CD4-positive, alpha-beta T cell treated with Interleukin-4 for 1 hour (primary cell): ENCODE measurements at places on chromosomes 3 and 15.

GRCh38 chr15:35168464-35168863 is 83.4 kb upstream of the NANOGP8 start:
- DNase-seq = no peak

- no peak for DNase-seq
These were observed 3.4 kb upstream of the HAPLN3 start for GRCh38 chr15:88898736-88899135.

- DNase-seq = no peak
These were observed 253.3 kb downstream of the TJP1 start for GRCh38 chr15:29568840-29569532.

- DNase-seq = no peak
These were observed 100.8 kb upstream of the SOX2 start for GRCh38 chr3:181610973-181611265.

- no peak for DNase-seq
These were observed 100.1 kb downstream of the IGF2BP2 start for GRCh38 chr3:185724761-185725160.

DNA sequence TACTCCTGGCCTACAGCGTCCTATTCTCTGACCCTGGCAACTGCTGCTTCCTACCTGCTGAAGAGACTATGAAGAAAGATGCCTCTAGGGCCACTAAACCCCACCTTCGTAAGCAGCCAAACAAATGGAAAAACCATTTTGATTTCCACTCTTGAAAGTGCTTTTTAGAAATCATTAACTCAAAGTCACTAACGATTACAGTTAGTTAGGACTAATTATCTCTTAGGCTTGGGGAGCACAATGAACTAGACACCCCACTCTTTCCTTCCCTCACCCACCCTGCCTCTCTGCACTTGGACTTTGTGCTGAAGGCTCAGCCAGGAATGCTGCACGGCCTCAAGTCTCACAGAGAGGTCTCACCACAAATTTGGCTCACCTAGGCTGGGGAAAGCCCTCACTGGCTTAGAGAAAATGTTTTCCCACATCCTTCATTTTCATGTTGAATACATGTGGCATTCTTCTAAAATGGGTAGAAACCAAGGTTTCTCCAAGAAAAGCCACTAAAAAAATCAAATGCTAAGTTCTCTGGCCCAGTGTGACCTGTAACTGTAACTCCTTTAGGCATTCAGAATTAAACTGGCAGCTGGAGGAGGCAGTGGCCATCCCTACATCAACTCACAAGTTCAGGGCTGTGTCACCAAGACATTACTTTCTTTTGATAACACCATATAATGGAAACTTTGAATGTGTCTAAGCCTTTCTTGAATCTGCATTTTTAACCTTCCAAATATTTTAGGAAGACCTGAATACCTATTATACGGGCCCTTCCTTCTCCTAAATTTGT is 47.1 kb downstream of the NPTN start:
- no peak for DNase-seq
